ENCODE measurements at places on chromosomes 7 and 10.

DNA sequence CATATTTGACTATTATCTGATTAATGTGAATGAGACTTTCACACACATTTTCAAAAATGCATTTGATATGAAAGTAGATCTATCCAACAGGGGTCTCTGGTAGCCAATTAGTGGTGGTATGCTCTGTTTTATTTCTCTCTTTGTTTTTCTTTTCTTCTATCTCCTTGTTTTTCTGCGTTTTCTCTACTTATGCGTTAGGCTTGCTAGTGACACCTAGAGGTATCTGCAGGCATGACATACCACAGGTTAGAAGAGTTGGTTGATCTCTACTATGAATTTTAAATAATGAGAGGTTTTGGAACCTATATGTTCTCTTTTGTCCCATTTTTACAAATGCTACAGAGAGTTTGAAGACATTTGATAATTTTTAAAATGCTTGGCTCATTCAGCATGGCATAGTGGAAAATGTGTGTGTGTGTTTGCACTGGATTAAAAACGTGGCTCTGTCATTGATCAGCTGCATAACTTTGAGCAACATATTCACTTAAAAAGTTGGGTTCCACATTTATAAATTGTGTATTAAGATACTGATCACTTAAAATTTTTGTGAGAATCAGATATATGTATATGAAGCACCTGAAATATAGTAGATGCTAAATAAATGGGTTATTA is 28.1 kb upstream of the PLXDC2 start:
- DNase-seq = peak; percentile 64

- peak; percentile 25 for DNase-seq
Observed at GRCh38 chr7:117951285-117951684, 78.0 kb upstream of the CTTNBP2 start.

DNA sequence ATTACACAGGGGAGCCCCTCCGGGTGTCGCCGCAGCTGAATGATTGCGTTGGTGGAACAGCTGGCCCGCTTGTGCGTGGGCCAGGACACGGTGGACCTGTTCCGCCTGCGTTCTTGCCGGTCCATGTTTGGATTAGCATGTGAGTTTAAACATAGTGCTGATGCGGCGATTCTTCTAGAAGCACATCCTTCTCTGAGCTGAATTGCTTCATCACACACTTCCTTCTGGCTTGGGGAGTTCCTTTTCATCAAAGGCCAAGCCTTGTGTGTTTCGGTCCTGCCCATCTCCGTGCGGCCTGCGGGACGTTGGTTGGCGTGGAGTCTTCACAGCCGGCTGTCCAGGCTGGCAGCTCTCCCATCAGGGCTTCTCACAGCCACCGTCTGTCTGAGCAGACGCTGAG is 45.5 kb upstream of the SLC29A4 start:
- no peak for DNase-seq

DNA sequence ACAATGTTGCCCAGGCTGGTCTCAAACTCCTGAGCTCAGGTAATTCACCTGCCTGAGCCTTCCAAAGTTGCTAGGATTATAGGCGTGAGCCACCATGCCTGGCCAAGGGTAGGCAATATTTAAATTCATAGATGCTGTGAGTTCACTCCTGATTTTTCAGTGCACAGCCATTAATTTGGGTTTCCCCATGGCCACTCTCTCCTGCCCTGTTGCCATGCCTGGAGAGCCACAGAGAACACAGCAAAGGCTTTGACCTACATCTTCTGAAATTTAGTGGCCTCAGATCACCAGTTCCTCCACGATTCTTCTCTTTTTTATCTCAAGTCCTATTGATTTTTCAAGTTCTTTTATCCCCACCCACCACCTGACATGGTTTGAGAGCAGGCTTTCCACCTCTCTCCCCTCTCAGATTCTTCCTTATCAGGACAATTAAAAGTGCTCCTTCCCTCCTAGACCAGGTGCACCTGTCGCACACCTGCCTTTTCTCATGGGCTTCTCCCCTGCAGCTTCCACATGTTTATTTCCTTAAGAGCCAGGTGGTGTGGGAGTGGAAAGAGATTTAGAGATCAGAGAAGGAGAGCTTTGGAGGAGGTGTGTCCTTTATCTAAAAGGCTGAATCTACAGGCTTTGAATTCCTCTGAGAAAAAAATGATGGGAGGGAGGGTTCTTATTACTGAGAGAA is 123.8 kb downstream of the ADRA2A start:
- no peak for DNase-seq

GRCh38 chr7:66267249-66267648 is 62.1 kb downstream of the TPST1 start:
- DNase-seq = peak; percentile 74

DNA sequence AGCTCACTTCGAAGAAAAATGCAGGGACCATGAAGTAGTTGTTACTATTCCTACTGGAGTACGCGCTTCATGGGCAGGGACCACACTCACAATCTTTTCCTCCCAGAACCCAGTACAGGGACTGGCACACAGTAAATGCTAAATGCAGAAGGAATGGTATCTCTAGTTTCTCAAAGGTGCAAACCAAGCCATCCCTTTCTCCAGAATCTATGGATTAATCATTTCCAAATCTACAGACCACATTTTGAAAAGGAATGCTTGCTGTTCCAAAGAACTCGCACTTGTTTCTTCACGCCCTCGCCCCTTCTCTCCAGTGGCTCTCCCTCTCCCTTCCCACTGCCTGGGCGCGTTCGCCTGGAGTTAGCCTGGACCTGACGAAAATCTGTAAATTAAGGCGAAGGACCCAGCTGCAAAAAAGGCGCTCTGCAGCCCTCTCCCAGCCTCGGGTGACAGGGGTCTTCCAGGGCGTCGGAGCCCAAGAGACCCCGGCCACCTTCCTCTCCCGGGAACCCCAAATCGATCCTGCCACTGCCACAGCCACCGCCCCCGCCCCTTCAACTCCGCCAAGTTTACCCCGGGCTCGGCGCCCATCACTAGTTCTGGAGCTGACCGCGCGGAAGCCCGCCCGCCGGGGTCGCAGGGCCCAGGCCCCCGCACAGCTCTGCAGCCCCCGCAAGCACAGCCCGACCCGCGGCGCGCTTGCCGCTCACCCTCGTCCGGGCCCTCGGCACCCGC is 527 bp downstream of the PDIA4 start:
- DNase-seq = peak; percentile 29

DNA sequence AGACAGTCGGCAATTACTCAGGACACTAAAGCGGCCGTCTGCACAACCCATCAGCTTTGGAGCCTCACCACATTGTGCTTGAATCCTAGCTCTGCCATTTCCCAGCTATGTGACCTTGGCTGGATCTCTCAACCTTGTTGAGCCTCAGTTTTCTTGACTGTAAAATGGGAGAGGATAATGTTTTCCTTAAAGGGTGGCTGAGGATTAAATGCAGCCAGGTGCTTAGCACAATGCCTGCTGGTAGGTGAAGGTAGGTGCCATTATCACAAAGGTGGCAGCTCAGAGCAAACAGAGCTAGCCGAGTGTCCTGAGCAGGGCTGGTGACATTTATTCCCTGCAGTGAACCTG is 508.5 kb upstream of the ZMIZ1 start:
- no peak for DNase-seq

DNA sequence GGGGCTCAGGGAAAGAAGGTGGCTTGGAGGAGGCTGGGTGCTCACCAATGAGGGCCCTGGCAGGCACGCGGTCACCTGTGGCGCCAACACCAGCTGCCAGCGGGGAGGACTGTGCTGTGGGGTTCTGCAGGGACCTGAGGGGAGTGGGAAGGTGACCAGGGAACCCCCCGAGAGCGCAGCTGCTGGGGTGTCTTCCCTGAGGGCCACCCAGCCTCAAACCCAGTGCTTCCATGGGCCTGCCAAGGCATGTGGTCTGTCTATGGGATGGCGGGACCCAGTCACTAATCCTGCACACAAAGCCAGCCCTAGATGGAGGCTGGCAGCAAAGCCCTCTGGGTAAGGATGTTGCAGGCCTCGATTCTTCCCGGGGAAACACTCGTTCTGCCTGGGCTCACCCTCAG is 117.1 kb downstream of the EBF3 start:
- no peak for DNase-seq

DNA sequence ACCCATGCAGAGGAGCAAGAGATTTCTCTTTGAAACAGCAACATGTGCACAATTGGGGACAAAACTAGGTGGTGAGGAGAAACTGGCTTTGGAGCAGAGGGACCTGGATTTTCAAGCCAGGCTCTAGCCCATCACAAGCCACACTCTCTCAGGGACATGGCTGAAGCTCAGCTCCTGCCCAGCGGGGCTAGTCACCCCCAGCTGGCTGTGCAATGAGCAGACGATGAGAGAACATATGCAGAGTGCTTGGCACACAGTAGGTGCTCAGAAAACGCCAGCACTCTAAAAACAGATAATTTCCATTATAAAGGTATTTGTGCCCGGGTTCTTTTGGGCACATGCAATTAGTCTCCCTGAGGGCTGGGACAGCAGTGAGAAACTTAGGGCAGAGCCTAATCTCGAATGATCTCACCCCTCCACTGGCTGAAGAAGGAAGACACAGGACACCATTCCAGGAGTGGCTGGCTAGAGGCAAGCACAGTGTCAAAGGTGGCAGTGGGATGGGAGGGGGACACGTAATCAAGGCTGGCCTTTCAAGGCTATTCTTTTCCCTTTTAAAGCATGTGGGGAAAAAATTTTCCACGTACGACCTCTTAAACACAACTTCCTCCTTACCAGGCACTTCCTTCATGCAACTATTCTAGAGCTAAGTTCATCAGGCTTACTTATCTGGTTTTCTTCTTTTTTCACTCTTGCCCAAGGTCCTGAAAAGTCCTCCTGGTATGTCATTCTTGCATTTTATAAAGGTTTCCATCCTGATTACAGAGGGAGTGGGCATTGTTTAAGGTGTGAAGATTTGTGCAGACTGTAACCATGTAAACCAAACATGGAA is 15.1 kb downstream of the FAM53B start:
- no peak for DNase-seq

- DNase-seq = no peak
Observed at GRCh38 chr7:18276380-18276779, 219.2 kb upstream of the HDAC9 start.

DNA sequence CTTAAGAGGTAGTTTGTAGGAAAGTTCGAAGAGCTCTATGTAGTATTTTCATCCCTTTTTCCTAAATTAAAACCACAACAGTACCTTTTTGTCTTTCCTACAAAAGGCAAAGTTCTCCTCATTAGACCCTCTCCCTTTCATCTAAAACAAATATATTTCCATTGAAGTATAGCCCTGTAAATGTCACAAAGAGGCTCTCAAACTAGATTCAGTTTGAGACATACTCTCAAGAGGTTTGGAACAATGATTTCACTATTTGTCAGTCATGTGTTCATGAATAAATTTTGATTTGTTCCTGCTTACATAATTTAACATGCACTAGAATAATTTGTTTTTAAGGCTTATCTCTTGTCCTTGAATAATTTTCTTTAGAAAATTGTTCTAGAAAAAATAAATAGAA is 12.2 kb downstream of the TAS2R16 start:
- no peak for DNase-seq

- DNase-seq = peak; percentile 65
Observed at GRCh38 chr10:68327889-68328786, 3.7 kb upstream of the HNRNPH3 start.

DNA sequence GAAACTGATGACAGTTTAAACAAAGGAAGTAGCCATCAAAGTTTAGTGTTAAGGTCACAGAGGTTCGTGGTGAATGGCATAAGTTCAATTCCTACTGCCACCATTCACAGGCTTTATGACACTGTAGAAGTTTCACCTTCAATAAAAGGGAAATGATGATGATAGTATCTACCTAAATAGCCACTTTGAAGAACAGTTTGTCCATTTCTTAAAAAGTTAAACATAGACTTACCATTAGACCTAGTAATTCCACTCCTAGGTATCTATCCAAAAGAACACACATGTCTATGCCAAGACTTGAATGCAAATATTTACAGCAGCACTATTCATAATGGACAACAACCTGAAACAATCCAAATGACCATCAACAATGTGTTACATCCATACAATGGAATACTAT is 18.9 kb upstream of the GSTK1 start:
- no peak for DNase-seq

DNA sequence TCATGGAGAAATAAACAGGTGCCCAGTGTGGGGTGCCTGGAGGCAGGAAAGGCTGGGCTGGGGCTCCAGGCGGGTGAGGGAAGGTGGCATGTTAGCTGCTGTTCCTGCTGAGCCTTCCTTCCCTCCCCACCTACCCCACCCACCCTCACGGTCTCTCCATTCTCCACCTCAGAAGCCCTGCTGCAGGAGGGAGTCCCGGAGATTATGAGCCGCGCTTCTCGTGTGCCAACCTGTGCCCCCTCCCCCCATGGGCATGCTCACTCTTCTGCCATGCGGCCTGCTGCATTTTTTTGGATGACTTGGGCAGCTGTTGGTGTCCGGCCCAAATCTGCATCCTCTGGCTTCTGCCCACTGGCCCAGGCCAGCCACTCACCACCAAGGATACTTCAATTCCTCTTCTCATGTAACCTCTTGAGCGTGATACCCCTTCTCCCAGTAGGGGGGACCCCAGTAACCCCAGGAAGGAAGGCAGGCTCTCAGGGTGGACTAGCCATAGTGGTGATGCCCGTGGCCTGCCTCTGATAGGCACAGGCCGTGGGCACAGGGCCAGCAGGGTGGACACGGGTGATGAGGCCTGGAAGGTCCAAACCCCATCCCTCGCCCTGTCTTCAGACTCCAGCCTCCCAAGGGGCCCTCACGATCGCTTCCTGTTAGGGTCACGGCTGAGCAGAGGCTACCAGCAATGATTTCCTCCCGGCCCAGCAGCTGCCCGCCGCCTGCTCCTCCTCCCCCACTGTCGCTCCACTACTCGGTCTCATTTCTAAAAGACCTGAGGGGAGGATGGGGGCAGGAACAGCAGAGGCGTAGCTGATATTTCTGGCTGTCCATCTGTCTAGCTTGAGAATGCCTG is 27.8 kb downstream of the UNC5B start:
- DNase-seq = no peak

DNA sequence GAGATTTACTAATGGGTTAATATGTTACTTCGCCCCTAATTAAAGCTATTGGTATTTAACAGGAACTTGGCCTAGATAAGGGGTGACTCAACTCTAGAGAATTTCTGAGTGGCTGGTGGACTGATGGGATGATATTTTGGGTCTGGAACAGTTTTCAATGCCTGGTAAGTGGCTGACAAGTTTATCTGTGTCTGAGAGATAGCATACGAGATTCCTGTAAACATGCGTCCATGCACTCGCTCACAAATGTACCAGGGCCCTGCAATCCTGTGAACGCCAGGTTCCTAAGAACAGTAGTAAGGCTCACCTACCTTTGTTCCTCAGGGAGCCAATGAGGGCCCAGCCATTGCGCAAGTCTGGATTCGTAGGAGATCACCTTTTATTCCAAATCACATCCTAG is 683.8 kb upstream of the ANKRD30A start:
- no peak for DNase-seq

- DNase-seq = no peak
Observed at GRCh38 chr7:36045326-36045725, 107.7 kb upstream of the EEPD1 start.

GRCh38 chr10:22942437-22942836 is 14.6 kb downstream of the ARMC3 start:
- no peak for DNase-seq

- DNase-seq = no peak
Observed at GRCh38 chr7:48312151-48312550, 140.9 kb downstream of the ABCA13 start.

Data from MCF 10A (cell line).